ENCODE measurements at places on chromosomes 6 and 20.

- DNase-seq: no peak
Measured at GRCh38 chr20:21279706-21280521, 23.2 kb upstream of the XRN2 start.

GRCh38 chr6:98920904-98921431, 26.8 kb downstream of the FBXL4 start:
- DNase-seq: no peak

- DNase-seq: no peak
Measured at GRCh38 chr6:138596126-138596525, 96.8 kb upstream of the NHSL1 start.

GRCh38 chr6:11525468-11526155, 11.9 kb upstream of the TMEM170B start:
- DNase-seq: no peak
